Stimulated activated CD4-positive, alpha-beta T cell treated with anti-CD3 and anti-CD28 coated beads, Interleukin-1b, Interleukin-23, amount 100 ng/mL, for 24 hours (primary cell): ENCODE measurements at places on chromosomes 11 and 22.

- no peak for DNase-seq
Observed at GRCh38 chr11:104163100-104164027, 583 bp downstream of the PDGFD start.

GRCh38 chr11:65653229-65654225 lies 9.2 kb downstream of the RELA start:
- DNase-seq = no peak

DNA sequence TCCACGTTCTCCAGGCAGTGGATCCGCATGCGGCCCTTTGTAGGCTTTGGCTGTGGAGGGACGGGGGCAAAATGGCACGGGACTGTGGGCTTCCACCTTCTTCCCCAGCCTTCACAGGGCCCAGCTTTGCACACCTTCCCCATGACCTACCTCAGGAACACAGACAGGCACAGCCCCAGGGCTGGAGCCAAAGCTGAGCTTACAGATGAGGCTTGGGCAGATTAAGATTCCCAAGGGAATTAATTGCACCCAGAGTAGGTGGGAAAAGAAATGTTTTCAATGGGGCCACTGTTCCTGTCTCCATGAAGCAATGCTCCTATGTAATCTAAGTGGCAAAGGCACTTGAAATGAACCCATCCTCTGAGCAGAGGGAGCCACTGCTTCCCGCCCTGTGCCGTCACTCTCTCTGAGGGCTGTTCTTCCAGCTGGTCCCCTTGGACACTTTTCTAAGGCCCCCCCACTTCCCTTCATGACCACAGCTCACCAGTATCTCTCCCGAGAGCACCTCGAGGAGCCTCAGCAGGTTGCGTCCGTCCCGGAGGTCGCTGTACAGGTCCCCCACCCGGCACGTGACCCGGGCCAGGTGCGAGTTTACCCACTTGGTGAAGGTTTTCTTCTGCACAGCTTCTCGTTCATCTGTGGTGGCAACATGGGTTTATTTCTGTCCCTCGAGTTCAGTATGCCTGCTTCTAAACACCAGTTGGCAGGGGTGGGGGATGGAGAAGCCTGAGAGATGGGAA lies 13.5 kb downstream of the SPTBN2 start:
- DNase-seq = no peak

DNA sequence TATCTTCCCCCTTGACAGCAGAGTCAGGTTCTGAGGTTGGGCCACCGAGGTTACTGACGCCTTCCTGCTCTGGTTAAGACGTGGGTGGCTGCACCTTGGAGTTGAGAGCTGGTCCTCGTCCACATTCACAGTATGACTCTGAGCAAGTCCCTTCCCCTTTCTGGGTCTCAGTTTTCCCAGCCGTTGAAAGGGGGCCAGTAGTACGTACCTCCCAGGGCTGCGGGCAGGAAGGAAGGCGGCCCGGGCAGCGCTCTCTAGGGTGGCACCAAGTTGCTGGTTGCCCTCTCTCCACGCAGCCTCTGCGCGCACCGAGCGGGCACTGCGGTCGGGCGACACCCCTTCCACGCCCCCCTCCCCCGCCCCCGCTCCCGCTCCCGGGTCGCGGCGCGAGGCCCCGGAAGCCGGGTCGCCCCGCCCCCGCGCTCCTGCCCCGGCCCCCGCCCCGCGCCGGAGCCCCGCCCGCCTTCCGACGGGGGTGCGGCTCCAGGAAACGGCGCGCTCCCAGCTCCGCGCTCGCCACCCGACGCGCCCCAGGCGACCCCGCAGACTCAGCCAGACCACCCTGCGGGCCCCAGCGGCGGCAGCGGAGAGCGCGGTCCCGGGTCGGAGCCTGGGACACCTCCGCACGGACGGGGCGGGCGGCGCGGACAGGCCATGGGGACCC lies at the start of gene EHBP1L1:
Gene EHBP1L1, plus strand, starts transcription at position 486 of the 664 bp plus-strand sequence. CDS start 250 bp downstream, outside the sequence.
- peak; percentile 49 for DNase-seq

- no peak for DNase-seq
Observed at GRCh38 chr11:97722065-97722464, 1298.7 kb upstream of the CNTN5 start.

DNA sequence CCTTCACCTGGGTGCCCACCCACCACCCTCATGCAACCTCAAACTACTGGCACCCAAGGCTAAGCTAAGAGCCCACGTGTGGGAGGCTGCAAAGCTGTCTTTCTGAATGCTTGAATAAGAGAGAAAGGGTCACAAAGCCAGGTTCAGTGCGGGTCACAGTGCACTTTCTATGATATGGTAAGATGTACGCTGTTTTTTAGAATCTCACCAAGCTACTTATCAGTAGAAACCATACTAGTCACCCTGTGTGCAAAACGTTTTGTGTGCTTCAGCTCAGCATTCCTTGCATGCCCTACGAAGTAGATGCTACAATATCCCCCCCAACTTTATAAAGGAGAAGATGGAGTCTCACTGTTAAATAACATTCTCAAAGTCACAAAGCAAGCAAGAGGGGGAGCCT lies 14.9 kb downstream of the P2RX3 start:
- no peak for DNase-seq

GRCh38 chr22:34645375-34645774 lies 420.6 kb upstream of the ISX start:
- no peak for DNase-seq

- no peak for DNase-seq
Observed at GRCh38 chr11:35974882-35975589, 31.2 kb downstream of the LDLRAD3 start.

DNA sequence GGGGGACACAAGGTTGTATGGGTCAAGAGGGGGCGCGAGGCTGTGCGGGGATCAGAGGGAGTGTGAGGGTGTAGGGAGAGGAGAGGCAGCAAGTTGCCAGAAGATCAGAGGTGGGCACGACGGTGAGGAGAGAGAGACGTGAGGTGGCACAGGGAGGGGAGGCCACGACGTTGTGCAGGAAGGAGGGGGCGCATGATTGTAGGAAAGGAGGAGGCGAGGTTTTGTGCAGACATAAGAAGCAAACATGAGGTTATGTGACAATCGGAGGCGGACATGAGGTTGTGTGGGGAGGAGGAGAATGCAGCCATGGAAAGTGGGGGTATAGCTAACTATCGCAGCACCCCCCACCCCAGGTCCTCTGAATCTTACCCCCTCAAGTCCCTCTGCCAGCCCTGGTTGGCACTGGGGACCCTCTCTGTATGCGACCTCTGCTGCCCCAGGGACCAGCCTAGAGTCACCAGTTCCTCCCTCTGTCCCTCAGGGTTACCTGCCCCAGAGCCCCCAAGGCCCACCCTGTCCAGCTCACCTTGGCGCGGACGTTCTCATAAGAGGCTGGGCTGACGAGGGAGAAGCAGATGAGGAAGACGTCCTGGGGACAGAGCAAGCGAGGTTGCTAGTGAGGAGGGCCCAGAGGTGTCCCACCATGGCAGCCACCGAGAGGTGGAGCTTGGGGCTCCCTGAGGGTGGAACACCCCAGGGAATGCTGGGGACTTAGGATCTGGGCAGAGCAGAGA lies 12.5 kb downstream of the RAC2 start:
- no peak for DNase-seq

- no peak for DNase-seq
Observed at GRCh38 chr11:22786475-22786874, 43.1 kb downstream of the SVIP start.

GRCh38 chr22:38471237-38471636 lies 3.3 kb downstream of the KDELR3 start:
- no peak for DNase-seq

GRCh38 chr11:118436639-118437207 lies 431 bp downstream of the KMT2A start:
- no peak for DNase-seq

DNA sequence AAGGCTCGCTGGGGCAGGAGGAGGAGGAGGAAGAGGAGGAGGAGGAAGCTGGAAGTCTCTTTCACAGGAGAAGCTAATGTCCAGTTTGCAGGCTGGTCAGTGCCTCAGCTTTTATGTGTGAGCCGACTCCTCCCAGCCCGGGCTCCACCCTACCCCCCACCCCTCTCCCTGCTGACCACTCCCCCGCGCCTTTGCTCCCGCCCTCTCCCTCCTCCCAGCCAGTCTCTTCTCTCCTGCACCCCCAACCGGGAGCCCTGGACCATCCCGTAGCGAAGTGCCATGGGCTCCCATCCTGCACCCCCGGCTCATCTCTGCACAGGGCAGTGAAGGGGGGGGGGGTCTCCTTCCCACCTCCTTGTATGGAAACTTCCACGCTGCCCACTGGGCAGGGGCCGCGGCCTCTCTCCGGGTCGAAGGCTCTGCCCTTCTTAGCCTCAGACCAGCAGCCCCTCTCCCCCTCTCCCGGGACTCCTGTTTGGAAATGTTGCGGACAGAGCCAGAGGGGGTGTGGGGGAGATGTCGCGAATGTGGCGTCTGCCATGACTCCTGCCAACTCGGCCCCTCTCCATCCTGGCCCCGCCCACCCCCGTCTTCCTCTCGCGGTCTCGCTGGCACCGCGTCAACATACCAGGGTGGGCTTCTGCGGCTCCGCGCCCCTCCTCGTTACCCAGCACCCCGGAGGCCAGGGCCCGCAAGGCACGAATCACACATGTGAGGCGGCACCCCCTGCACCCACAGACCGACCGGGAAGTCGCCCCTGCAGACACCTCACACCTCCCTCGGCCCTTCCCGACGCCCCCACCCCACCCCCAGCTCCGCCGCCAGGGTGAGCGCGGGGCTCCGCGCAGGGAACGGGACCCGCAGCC lies 1.8 kb downstream of the IGF2 start:
- DNase-seq = no peak

DNA sequence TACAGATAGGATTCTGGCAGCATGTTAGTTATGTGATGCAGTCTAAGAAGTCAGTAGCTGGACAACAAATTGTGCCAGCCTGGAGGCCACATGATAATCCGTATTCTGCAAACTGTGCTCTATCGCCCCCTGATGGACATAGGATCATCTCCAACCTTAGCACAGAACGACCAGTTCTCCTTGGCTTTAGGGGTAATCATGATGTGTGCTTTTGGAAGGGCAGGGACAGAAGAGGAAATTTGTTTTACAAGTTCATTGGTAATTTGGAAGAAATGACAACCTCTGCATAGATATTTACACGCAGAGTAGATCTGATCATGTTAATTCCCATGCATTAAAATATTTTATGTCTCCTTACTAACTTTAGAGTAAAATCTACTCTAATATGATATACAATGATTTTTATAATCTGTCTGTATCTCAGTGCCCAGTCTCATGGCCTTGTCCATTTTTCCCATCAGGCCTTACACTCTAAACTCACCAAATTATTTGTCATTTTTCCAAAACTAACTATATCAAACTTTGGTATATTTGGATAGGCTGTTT lies 12.1 kb downstream of the OR10D3 start:
- peak; percentile 25 for DNase-seq

GRCh38 chr11:5242208-5242607 lies 7.4 kb downstream of the HBG1 start:
- DNase-seq = no peak

DNA sequence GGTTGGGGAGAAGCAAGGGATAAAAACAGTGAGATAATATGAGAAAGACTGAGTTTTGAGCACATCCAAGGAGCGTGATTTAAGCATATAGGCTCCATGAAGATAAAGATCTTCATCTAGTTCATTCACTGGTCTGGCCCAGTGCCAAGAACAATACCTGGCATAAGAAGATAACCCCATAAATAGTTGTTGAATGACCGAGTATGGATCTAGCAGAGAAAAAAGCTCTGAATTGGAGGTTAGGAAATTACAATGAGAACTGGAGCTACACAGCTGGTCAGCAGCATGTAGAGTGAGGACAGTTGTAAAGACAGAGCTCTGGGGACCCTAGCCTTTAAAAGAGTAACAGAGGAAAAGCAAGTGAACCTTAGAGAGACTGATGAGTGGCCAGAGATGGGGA lies 33.0 kb upstream of the PAK1 start:
- DNase-seq = no peak

DNA sequence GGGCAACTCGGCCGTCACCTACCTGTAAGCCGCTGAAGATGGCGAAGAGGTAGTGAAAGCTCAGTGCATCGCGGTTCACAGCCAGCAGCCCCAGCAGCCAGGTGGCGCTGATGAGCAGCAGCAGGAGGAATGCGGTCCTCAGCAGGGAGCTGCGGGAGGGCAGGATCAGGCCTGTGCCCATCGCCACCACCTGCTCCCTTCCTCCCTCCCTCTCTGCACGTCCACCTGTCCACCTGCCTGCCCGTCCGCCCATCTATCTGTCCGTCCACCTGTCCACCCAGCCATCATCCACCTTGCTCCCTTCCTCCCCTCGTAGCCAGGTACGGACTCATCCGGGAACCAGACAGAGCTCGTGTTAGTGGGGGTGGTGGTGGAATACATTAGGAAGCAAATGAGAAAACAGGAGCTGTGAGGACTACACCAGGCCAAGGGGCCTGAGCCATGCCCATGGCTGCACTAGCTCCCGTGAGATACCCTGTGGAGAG lies 32.2 kb downstream of the TRMU start:
- DNase-seq = peak; percentile 53

DNA sequence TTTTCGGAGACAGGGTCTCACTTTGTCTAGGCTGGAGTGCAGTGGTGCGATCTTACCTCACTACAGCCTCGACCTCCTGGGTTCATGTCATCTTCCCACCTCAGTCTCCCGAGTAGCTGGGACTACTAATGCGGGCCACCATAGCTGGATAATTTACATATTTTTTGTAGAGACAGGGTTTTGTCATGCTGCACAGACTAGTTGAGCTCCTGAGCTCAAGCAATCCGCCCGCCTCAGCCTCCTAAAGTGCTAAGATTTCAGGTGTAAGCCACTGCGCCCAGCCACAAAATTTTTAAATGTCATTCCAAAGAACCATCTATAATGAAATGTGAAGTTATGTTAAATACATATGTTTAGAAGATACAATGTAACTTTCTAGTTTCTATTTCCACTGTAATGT lies 4747.7 kb upstream of the OR11H1 start:
- no peak for DNase-seq

- DNase-seq = no peak
Observed at GRCh38 chr11:103228807-103229206, 119.6 kb downstream of the DYNC2H1 start.

DNA sequence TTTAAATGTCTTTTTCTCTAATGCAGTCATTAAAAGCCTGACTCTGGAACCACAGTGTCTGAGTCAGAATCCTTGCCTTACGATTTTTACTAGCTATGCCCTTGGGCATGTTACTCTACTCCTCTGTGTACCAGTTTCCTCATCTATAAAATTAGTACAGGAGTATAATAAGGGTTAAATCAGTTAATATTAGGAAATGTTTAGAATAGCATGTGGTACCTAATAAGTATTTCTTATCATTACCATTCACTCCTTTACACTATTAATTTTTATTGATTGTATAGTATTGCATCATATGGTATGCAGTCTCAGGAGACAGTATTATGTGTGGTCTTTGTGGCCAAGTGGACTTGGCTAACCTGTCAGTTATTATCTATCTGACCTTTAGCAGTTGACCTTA lies 68.2 kb downstream of the METTL15 start:
- no peak for DNase-seq

- no peak for DNase-seq
Observed at GRCh38 chr11:126630893-126631798, 275.7 kb downstream of the ST3GAL4 start.

GRCh38 chr11:118312328-118312727 lies 7.8 kb downstream of the CD3E start:
- DNase-seq = no peak

- DNase-seq = no peak
Observed at GRCh38 chr11:50394017-50394416, 361.3 kb downstream of the OR4C45 start.

- peak; percentile 14 for DNase-seq
Observed at GRCh38 chr22:31488988-31489617, 539 bp downstream of the EIF4ENIF1 start.

- DNase-seq = no peak
Observed at GRCh38 chr11:18578975-18579598, 9.4 kb downstream of the UEVLD start.
